ENCODE measurements at places on chromosomes 13 and 19. TPM values are rescaled to one million over a fixed set of nuclear protein-coding genes. Genes with fewer than 3 reads are reported as not detected.

DNA sequence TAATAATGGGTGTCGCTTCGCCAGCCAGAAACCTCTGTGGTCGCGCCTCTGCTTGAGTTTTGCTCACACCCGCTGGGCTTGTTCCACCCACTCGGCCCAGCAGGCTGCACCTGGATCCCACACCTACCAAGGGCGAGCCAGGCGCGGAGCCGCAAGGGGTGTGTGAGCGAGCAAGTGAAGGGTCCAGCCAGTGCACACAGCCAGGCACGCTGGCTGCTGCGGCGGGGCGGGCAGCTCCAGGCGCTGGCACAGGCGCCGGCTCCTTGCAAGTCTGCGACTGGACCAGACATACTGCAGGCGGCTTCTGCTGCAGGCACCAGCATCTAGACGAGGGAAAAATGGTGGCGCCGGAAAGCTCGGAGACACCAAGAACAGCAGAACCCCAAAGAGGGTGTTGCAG lies 1.8 kb upstream of the ZNF256 start:
- no peak for DNase-seq

DNA sequence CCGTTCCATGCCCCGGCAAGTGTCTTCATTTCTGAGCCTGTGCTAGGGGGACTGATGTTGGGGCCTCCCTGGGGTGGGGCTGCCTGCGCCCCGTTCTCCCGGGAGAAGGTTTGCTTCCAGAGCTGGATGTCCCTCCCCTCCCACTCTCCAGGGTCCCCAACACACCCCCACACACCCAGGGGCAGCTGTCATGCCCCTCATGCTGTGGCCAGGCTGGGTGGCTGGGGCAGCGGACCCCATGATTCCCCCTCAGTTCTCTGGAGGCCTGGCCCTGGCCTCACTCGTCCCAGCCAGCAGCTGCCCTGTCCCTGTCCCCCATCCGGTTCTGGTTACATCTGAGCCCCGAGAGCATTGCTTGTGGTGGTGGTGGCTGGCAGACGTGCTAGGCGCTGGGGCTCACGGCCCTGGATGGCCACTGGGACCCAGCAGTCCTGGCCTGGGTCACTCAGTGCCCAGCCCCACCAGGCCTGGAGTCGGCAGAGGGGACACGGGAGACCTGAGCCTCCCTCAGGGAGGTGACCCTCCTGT lies 184.8 kb downstream of the KDM4B start:
- no peak for DNase-seq

DNA sequence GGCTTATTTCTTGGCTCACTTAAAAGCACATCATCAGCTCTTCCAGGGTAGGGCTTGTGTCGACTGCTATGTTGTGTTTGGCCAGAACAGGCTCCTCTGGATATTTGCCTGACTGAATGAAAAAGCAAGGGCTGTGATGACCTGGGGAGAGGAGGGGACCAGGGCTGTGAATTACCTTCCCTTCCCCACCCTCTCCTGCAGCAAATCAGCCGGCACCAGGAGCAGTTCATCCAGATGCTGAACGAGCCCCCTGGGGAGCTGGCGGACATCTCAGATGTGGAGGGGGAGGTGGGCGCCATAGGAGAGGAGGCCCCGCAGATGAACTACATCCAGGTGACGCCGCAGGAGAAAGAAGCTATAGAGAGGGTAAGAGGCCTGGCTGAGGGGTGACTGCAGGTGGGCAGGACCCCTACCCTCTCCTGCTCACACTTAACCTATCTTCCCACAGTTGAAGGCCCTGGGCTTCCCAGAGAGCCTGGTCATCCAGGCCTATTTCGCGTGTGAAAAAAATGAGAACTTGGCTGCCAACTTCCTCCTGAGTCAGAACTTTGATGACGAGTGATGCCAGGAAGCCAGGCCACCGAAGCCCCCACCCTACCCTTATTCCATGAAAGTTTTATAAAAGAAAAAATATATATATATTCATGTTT lies 4.4 kb downstream of the GADD45GIP1 start:
- DNase-seq = no peak

- DNase-seq = no peak
Observed at GRCh38 chr13:94112731-94113130, 366.8 kb downstream of the DCT start.

GRCh38 chr13:40758811-40759210 lies 12.2 kb downstream of the MRPS31 start:
- no peak for DNase-seq

DNA sequence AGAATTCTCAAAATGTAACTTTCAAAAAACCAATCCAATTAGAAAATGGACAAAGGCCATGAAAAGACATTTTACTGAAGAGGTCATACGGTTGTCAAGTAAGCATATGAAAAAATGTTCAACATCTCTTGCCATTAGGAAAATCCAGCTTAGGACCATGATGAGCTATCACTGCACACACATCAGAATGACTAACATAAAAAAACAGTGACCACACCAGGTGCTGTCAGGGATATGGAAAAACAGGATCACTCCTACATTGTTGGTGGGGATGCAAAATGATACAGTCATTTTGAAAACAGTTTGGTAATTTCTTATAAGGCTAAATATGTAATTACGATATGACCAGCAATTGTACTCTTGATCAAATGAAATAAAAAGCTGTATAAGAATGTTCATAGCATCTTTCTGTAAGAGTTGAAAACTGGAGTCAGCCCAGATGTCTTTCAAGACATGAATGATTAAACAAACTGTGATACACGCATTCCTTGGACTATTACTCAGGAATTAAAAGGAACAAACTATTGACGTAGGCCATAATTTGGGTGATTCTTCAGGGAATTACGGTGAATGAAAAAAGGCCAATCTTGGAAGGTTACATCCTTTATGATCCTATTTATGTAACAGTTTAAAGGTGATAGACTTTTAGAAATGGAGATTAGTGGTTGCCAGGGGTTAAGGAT lies 26.9 kb upstream of the RCBTB2 start:
- DNase-seq = no peak

DNA sequence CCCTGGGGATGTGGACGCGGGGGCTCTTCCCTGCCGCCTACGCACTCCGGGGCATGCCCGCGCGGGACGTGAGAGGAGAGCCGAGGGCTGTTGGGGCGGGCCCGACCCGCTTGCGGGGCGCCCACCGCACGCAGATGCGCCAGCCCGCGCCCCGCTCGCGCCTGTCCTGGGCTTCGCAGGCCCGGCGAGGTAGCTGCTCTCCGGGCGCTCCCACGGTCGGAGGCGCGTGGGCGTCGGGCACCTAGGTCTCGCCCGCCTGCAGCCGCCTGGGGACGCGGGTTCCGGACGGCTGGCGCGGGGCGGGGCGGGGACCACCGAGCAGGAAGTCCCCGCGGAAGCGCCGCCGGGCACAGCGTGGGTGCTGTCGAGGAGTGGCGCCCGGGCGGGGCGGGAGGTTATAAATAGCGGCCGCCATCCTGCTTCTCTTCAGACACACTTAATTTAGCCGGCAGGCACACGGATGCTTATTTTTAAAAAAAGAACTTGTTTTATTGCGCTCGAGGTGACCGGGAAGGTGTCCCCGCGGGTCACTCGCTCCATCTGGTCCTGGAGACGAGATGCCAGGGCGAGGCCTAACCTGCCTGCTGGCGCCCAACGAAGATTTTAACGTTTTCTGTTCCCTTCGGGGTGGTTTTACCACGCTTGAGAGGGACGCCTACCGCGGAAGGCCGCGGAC lies 561 bp upstream of the GJA3 start:
- peak; percentile 73 for DNase-seq

DNA sequence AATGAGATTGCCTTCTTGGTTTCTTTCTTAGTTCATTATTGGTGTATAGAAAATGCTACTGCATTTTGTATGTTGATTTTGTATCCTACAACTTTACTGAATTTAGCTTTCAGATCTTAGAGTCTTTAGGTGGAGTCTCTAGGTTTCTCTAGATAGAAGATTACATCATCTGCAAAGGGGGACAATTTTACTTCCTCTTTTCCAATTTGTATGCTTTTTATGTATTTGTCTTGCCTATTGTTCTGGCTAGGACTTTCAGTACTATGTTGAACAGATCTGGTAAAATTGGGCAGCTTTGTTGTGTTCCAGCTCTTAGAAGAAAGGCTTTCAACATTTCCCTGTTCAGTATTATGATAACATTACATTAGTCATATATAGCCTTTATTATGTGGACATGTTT lies 101.0 kb upstream of the SPRY2 start:
- DNase-seq = no peak

GRCh38 chr13:107043021-107043956 lies 475.4 kb upstream of the ARGLU1 start:
- no peak for DNase-seq

GRCh38 chr19:46197314-46198070 lies 32.0 kb upstream of the IGFL1 start:
- DNase-seq = no peak

- DNase-seq = no peak
Observed at GRCh38 chr13:21608961-21609360, 5.0 kb upstream of the MICU2 start.

GRCh38 chr19:41362143-41362847 lies 1.7 kb downstream of the B9D2 start:
- DNase-seq = no peak

GRCh38 chr13:106491928-106492587 lies 43.4 kb downstream of the EFNB2 start:
- no peak for DNase-seq

DNA sequence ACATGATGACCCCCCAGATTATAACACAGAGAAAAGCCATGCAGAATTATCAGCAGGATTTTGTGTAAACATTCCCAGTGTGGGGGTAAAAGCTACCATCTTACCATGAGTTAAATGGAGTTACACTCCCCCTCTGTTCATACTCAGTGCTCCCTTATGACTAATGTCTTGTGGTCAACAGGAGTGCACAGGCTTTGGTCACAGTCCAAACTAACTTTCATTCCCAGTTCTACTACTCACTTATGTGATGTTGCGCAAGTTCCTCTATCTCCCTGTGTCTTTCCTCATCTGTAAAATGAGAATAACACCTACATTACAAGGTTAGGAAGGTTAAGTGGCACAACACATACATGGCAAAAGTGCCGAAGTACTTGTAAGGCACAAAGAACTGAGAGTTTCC lies 277.9 kb downstream of the RBM26 start:
- no peak for DNase-seq

DNA sequence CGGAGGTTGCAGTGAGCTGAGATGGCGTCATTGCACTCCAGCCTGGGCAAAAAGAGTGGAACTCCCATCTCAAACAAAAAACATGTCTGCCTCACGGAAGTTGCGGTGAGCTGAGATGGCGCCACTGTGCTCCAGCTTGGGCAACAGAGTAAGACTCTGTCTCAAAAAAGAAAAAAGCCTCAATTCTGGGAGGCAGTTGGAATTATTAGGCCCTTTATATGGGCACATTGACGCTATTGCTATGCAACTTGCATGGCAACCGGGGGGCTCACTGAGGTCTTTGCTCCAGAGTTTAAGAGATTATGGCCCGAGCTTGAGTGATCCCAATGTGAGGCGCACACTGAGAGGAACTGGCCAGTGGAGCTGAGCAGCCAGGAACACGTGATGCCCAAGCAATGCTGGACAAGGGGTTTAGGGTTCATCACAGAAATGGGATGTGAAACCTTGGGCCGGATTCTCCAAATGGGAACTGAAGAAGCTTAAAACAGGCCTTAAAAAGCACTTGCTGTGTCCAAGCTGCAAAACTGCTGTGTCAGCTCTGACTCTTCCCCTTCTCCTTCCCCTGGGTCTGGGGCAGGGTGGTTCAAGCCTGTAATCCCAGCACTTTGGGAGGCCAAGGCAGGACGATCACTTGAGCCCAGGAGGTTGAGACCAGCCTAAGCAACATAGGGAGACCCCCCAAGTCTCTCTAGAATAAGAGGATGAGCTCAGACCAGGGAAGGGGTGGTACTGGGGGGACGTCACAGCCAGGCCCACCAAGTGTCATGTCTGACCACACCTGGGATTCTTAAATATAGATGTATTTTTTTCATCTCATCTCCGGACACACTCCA lies 2.5 kb downstream of the FTL start:
- peak; percentile 46 for DNase-seq

GRCh38 chr13:92626274-92626673 lies 600.3 kb upstream of the GPC6 start:
- no peak for DNase-seq

DNA sequence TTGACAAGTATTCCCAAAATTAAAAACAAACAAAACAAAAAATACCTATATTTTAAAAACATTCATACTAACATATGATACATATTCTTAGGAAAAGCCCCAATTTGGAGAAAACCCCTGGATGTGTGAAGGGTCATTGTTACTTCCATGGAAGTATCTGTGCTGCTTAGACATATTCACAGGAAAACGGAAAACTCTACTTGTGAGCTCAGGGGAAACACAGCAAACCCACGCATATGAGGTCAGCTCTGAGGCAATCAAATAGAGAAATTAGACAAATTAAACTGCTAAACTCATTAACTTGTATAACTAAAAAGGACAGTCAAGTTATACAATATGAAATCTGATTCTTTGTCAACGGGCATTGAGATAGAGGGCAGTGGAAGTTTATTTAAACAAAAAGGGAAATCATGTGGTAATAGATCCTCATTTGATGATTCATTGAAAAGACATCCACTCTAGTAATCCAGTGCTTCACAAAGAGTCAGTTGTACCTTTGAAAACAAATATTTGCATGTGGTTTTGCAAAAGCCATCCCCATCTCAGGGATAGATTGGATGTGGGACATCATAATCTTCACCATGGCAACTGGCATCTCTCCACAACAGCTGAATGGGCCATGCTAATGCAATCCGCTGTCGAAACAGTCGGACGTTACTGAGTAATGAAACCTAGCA lies 423.4 kb downstream of the ITGBL1 start:
- DNase-seq = no peak

- DNase-seq = peak; percentile 92
Observed at GRCh38 chr13:91347202-91347995, at the start of gene MIR17HG. TSS of gene MIR17HG (plus strand) at chr13:91347687.

DNA sequence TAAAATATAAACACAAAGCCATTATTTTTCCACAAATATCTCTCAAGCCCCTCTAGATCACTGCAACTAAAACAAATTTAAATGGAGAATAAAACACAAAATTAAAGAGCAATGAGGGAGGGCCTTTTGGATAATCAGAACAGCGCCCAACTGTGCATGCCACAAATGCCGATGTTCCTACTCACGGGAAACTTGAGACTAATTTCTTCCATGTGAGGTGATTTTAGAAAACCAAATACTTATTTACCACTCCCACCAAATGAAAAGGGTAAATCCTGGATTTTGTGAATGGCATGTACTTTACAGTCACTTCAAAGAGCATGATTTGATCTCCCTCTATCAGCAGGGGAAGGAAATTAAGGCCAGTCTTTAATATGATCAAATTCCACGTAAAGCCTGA lies 74.8 kb downstream of the SLC7A1 start:
- no peak for DNase-seq

RNF225 gene
- total RNA-seq = 0.70 TPM

FGF9 gene
- 0.89 TPM for total RNA-seq

KASH5 gene
- 0.64 TPM for total RNA-seq

PRRG2 gene
- total RNA-seq = 0.49 TPM

OR7G2 gene
- total RNA-seq = not detected

RAB3A gene
- total RNA-seq = 3.5 TPM

SIGLEC10 gene
- 2.1 TPM for total RNA-seq

MEGF8 gene
- 6.5 TPM for total RNA-seq

COG6 gene
- total RNA-seq = 28.6 TPM

SIGLEC5 gene
- not detected for total RNA-seq
